ENCODE measurements at places on chromosomes 3 and 15. TPM values are rescaled to one million over a fixed set of nuclear protein-coding genes. Genes with fewer than 3 reads are reported as not detected.

GRCh38 chr3:195147649-195148080 lies 123.3 kb downstream of the XXYLT1 start:
- peak; percentile 71 for DNase-seq

The SNRPN gene
- 76.4 TPM for total RNA-seq

DNA sequence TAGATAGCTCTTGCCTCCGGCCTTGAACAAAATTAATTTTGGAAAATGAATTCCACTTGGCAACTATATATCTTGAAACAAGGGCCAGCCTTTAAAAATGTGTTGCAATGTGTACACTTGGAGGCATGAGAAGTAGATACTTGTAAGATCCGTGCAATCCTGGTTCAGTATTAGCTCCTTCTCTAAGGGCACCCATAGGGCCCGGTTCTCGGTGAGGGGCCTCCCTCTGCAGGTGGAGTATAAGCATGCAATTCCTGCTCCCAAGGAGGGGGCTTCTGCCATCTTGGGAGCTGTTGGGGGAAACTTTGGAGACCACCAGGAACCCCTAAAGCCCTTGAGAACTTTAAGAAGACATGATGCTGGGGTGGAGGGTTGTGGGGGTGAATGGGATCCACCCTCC lies 388.7 kb upstream of the RGMA start:
- peak; percentile 52 for DNase-seq

The SNX33 gene
- total RNA-seq: 28.9 TPM

The GPR87 gene
- total RNA-seq: 0.24 TPM

- no peak for DNase-seq
These were observed 186.7 kb upstream of the WNT5A start for GRCh38 chr3:55673764-55674163.

The MFN1 gene
- 45.9 TPM for total RNA-seq

- no peak for DNase-seq
These were observed 221.4 kb downstream of the THSD4 start for GRCh38 chr15:71336671-71337070.

- no peak for DNase-seq
These were observed 46.3 kb upstream of the CLSTN2 start for GRCh38 chr3:139888561-139889140.

DNA sequence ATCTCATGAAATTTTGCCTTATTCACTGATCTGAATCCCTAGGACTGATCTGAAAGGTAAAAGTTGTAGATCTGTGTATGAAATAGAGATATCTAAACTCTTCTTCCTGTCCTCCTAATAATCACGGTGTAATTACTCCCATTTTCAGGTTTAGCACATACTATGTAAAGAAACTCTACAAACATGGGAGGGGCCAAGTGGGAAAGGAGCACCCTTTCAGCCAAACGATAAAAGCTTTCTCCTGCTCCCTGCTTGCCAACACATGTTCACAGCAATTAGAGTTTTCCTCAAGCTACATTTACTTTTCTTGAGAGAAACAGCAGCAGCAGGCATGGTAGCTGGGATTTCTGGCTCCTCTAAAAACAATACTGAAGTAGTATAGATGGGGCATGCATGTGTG lies 71.6 kb downstream of the CHAC1 start:
- DNase-seq: no peak

The ERC2 gene
- total RNA-seq: 1.5 TPM

The IQCF5 gene
- not detected for total RNA-seq

The FGD5 gene
- total RNA-seq: 85.0 TPM

GRCh38 chr3:17510265-17510664 lies 232.2 kb downstream of the TBC1D5 start:
- no peak for DNase-seq

DNA sequence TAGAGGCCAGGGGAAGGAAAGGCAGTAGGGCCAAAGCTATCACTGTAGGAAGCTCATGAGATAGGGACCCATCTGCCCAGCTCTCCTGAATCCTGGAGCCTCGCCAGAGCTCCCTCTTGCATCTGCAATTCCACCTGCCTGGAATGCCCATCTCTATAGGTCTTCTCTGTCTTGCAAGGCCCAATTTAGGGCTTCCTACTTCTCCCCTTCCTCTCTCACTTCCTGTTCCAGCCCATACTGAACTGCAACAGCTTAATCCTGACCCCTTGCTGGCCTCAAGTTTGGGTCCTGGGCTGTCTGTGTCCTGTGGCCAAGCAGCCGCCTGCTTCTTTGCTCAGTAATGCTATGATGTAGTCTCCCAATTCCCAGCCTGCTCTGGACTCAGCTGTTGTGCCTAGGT lies 3.6 kb upstream of the PTPN23 start:
- DNase-seq: no peak

- DNase-seq: no peak
These were observed 26.3 kb downstream of the TNK2 start for GRCh38 chr3:195882002-195882441.

DNA sequence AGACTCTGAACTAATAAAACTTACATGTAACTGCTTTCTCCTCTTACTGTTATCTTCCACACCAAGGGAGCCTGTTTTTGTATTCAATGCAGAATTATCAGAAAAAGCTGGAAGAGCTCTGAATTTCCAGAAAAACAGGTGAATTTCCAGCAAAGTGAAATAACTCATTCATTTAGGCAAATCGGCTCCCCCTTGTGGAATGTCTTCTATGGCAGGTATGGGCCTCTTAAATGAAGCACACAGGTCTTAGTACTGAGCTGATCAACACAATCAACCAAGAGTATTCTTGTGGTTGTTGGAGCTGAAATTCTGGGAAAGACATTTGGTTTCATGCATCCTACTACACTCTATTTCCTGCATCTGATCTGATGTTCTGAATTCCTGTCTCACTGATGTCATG lies 31.0 kb upstream of the PTPRG start:
- DNase-seq: no peak

The FBXW12 gene
- not detected for total RNA-seq

DNA sequence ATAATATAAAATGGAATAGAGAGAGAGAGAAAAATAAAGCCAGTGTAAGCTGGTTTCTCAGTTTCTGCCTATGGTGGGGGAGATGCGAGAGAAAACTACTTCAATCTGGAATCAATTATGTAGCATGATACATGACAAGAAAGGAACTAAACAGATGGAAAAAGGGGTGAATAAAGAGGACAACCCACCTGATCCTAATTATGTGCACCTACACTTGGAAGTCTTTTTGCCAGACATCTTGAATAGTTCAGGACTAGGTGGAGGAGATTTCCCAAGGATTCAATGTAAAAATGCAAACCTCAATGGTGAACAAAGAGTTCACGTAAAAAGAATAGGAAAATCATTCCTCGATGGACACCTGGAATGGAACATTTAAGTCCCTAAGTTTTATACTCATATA lies 524.4 kb upstream of the RGMA start:
- no peak for DNase-seq

GRCh38 chr3:57596495-57597126 lies 533 bp downstream of the ARF4 start:
- DNase-seq: peak; percentile 92

The SAMD7 gene
- not detected for total RNA-seq
